Activated naive CD4-positive, alpha-beta T cell treated with anti-CD3 and anti-CD28 coated beads, Interleukin-2, amount 50 U/mL, for 16 hours (primary cell): ENCODE measurements at places on chromosomes 5 and 9.

DNA sequence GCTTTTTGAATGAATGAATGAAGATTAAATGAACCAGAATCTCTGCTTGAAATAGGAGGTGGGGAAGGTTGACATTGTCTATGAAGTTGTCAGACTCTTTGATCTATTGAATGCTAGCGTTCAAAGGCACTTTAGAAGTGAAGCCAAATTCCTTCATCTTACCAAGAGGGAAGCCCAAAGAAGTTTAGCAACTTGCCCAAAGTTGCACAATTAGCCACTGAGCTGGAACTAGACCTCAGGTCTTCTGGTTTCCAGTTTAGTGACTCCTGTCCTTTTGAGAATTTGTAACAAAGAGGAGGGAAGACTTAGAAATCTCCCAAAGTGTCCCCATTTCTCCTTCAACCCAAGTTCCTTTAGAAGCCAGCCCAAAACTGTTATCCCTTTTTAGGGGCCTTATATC, 20.7 kb upstream of the SLC1A3 start:
- no peak for DNase-seq

- DNase-seq = no peak
Measured at GRCh38 chr5:138979684-138980280, 104.6 kb upstream of the LRRTM2 start.

DNA sequence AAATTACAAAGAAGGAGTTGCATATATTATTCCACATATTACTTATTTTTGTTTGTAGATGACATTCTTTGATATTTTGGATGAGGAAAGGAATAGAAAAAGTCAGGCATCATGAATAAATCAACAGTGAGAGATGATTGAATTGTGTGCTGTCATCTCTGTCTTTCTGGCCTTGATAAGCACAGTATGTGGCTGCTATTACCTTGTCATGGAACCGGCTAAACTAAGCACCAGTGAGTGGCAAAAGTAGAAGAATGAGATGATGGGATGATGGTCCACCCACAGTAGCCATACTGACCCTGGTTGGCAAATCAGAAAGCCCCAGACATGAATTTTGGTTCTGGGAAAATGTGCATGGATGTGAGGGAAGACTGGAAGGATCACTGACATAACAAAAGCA, 361.2 kb upstream of the DMAC1 start:
- DNase-seq = no peak

GRCh38 chr9:7707934-7708333, 91.6 kb downstream of the DMAC1 start:
- no peak for DNase-seq

GRCh38 chr5:173858021-173858669, 30.0 kb upstream of the CPEB4 start:
- no peak for DNase-seq

- no peak for DNase-seq
Measured at GRCh38 chr5:9765419-9766140, 135.4 kb upstream of the TAS2R1 start.

- no peak for DNase-seq
Measured at GRCh38 chr5:104793031-104793754, 1230.6 kb upstream of the NUDT12 start.

DNA sequence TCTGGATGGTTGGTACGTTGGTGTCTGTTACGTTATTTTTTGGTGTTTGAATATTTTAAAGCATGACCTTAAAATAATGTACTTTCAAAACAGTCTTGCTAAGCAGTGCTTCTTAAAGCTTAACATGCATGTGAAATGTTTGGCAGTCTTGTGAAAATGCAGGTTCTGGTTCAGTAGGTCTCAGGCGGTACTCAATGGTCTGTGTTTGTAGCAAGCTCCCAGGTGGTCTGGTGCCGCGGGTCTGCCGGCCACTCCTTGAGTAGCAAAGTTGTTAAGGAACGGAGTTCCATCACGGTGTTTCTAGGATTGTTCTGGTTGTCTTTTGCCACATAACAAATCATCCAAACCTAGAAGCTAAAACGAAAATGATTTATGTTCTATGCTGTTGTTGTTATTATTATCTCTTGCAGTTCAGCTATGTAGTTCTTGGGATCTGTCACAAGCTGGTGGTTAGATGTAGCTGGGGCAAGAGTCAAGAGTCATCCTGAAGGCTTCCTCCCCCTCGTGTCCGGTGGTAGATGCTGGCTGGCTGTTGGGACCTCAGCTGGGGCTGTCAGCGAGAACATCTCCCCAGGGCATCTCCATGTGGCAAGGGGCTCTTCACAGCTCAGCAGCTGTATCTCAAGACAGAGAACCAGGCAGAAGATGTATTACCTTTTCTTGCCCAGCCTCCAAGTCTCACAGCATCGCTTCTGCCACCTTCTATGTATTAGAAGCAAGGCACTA, 186.8 kb downstream of the PALM2AKAP2 start:
- no peak for DNase-seq

DNA sequence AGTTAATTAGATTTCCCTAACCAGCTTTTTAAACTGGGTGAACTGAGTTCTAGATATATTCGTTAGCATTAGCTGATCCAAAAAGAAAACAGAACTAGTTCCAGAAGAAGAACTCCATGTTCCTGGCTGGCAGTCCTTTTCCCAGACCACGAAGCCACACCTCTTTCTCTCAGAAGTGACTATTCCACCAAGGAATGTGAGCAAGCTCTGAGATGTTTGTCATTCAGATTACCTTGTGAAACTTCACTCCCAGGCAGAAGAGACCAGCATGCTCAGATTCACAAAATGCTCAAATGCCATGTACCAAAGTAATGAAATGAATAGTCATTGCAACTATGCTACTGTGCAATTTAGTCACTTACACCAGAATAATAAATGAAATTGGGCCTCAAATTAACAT, 4.4 kb upstream of the SSBP2 start:
- no peak for DNase-seq

DNA sequence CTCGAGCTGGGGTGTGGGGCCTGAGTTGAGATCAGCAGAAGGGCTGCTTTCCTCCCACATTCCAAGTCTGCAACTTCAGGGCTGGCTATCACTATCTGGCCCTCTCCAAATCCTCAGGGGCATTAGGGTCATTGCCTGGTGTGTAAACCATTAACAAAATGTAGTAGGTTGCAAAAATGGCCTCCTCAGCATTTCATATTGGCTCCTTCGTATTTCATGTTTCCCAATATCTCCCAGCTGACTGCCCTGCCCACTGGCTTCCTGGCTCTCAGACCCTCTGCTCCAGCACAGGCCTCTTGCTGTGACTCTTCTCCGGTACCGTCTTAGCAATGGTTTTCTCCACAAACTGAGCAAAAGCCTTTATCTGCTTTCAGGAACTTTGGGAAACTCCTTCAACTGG, 113.8 kb downstream of the GADD45G start:
- DNase-seq = no peak

GRCh38 chr9:114284316-114285060, 38.4 kb upstream of the ORM1 start:
- DNase-seq = no peak

DNA sequence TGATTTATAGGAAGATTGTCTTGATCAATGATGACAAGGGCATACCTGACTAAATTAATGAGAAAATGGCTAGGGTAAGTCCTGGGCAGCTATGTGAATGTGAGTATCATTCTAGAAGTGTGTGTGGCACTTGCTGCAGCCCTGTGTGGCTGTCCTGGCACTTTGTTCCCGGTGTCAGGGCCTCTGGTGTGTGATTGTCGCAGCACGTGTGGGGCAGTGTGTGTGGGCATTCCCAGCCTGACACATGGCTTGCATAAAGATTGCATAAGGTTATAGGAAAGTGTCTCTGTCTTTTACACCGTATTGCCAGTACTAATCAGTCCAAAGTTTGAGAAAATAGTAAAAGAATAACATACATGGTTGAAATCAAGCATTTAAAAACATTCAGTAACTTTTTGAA, 74.4 kb downstream of the TRIO start:
- DNase-seq = no peak

- DNase-seq = peak; percentile 40
Measured at GRCh38 chr9:21096172-21096900, 18.6 kb upstream of the IFNB1 start.

- DNase-seq = no peak
Measured at GRCh38 chr9:34338665-34339385, 9.5 kb downstream of the NUDT2 start.

DNA sequence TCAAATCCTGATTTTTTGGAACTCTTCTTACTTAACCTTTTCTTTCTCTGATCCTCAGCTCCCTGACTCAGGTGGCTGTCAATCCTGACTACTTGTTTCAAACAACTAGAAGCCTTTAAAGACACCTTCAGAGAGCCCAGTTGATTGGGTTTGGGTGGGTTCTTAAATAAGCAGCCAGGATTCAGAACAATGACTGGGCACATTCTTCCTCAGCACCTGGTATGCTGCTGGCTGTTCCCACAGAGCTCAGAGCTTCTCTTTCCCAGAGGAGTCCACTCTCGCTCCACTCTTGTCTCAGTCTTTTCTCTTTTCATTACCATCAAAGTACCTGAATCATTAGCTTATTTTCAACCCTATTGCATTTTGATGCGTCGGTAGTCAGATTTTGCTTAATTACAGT, 22.5 kb downstream of the PCSK5 start:
- DNase-seq = no peak

DNA sequence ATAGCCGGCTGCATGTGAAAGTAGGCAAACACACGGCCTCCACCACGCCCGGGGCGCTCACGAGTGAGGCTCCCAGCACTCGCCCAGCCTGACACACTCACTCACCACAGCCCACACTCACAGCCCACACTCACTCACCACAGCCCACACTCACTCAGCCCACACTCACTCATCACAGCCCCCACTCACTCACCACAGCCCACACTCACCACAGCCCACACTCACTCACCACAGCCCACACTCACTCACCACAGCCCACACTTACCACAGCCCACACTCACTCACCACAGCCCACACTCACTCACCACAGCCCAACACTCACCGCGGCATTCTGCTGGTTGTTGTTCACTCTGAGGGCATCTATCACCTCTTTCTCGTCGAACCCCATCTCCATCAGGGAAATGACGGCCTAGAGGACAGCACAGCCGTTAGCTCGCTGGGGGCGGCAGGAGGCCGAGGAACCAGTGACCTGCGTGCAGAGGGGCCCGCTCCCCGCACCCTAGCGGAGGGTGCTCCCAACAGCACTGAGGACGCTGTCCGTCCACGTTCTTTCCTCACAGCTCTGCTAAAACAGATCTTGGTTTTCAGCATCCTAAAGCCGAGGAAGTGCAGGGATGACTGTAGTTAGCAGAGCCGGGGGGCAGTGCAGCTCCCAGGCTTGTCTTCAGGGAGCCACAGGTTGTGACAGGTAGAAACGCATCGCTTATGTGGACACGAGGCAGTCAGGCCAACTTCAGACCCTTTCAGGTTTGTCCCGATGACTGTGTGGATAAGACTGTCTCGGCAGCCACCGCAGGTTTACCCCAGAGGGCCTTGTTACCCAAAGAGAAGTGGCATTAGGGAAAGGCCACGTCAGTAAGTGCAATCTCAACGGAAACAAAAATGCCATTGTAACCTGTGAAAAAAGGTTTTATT, 21.6 kb downstream of the UBAC1 start:
- DNase-seq = peak; percentile 37

DNA sequence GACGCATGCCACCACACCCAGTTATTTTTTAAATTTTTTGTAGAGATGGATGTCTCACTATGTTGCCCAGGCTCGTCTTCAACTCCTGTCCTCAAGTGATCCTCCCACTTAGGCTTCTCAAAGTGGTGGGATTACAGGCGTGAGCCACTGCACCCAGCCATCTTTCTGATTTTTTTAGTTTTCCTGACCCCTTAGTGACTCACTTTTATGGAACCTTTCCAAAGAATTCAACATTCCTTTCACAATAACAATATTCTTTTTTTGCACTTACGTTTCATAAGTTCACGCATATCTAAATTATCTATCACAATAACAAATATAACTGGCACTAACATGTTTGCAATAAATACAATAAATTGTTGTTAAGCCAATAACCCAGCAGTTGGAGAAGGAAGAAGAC, 8.5 kb downstream of the ELOVL7 start:
- no peak for DNase-seq

GRCh38 chr5:14134083-14134482, 9.1 kb upstream of the TRIO start:
- no peak for DNase-seq

GRCh38 chr5:38347040-38347763, 88.8 kb downstream of the EGFLAM start:
- DNase-seq = no peak

- DNase-seq = no peak
Measured at GRCh38 chr5:137822158-137822764, 45.4 kb upstream of the MYOT start.

DNA sequence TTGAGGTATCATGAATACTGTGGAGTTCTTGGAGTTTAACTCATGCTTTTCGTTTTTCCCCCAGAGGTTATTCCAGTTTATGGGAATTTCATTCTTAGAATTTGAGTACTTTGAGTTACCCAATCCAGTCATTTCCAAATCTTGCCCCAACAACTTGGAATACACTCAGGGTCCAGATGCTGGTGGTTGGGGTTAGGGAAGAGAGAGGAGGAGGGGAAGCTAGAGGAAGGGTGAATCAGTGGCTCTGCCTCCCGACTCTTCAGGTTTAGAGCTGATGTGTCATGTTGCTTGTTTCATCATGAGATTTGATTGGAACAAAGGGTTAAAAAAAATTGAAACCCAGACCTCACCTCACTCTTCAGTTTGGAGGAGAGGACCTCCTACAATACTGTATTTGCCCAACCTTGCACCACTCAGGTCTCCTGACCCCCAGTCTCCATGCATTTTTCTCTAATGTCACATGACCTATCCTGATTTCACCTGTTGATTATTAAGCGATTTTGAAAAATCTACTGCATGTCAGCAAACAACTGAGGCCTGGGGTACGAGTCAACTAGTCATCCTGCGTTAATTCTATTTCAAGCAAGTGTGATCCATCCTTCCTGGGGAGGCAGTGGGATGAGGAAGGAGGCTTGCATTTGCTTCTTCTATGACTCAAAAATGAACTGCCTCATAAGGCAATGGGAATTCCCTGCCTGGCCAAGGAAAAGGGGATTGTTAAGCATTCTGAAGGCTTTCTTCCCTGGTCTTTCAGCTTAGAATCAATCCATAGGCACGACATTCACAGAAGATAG, 6.2 kb upstream of the SLC1A3 start:
- no peak for DNase-seq

DNA sequence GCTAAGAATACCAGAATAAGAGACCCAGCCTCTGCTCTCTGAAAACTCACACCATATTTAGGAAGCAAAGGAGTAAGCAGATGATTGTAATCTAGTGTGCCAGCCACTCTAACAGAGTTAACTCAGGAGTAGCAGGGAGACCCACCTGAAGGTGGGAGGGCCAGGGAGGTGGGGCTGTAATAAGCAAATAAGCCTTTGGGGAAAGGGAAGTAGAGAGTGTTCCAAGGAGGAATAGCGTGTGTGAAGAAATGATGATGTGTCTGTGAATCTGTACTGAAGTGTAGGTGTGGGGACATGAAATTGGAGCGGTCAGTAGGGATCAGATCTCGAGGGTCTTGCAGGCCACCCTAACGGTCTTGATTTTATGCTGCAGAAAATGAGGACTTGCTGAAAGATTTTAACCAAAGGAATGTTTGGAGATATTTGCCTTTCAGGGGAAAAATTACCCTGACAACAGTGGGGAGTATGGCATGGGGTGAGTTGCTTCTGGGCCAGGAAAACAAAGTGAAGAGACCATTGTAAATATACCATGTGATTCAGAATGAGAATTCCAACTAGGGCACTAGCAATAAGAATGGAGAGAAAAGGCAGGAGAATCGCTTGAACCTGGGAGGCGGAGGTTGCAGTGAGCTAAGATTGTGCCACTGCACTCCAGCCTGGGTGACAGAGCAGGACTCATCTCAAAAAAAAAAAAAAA, 44.1 kb upstream of the FSD1L start:
- no peak for DNase-seq
